Mesenteric fat pad (tissue), 1 donor: ENCODE measurements at places on chromosomes 13 and 19. TPM values are rescaled to one million over a fixed set of nuclear protein-coding genes. Genes with fewer than 3 reads are reported as not detected.

GRCh38 chr13:101612735-101613134, 160.3 kb downstream of the ITGBL1 start:
- DNase-seq = no peak

FCGBP gene
- 108 TPM for total RNA-seq

DNA sequence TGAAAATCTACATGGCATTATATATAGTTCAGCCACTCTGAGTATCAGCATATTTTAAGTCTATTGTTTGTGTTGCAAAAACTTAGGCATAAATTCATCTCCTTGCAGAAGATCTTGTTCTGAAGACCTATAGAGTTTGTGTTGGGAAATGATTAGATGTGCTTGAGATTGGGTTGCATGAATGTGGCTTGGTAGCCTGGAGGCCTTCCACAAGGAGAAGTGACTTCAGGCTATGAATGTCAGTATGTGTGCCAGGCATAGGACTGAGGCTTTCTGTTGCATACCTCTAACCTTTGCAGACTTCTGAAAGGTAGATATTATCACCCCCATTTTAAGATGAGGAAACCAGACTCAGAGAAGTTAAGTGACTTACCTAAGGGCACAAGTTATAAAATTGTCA, 188.6 kb downstream of the OLFM4 start:
- no peak for DNase-seq

GRCh38 chr19:42032431-42032830, 37.6 kb downstream of the GRIK5 start:
- no peak for DNase-seq

TMC4 gene
- 1.6 TPM for total RNA-seq

PCDH17 gene
- total RNA-seq = 1.7 TPM

DNA sequence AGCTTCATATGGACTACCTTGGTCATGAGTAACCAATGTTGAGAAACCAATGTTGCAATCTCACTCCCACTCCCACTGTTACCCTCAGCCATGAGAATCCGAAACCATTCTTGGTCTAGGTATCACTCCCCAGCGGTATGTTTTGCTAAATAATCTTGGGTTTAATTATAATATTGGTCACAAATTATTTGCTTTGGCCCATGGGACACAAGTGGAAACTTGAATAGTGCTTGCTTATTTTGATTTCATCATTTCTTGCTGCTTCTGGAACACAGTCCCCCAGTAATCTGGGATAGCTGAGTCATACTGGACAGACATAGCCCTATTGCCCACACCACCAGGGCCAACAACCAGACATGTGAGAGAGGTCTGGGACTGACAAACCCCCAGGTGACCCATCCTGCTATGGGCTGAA, 171.6 kb upstream of the IPO5 start:
- DNase-seq = no peak

DNA sequence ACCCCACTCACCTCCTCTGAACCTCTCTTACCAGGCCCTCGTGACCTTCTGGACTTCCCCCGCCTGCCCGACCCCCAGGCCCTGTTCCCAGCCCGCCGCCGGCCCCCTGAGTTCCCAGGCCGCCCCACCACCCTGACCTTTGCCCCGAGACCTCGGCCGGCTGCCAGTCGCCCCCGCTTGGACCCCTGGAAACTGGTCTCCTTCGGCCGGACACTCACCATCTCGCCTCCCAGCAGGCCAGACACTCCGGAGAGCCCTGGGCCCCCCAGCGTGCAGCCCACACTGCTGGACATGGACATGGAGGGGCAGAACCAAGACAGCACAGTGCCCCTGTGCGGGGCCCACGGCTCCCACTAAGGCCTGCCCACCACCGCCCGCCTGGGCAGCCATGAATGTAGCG, 3.2 kb downstream of the TTC9B start:
- DNase-seq = no peak

CAPN12 gene
- 1.3 TPM for total RNA-seq

GRCh38 chr13:38537051-38537450, 149.8 kb upstream of the FREM2 start:
- no peak for DNase-seq

ATP8A2 gene
- 0.10 TPM for total RNA-seq

- no peak for DNase-seq
Observed at GRCh38 chr19:38151242-38151641, 72.8 kb downstream of the DPF1 start.

DNA sequence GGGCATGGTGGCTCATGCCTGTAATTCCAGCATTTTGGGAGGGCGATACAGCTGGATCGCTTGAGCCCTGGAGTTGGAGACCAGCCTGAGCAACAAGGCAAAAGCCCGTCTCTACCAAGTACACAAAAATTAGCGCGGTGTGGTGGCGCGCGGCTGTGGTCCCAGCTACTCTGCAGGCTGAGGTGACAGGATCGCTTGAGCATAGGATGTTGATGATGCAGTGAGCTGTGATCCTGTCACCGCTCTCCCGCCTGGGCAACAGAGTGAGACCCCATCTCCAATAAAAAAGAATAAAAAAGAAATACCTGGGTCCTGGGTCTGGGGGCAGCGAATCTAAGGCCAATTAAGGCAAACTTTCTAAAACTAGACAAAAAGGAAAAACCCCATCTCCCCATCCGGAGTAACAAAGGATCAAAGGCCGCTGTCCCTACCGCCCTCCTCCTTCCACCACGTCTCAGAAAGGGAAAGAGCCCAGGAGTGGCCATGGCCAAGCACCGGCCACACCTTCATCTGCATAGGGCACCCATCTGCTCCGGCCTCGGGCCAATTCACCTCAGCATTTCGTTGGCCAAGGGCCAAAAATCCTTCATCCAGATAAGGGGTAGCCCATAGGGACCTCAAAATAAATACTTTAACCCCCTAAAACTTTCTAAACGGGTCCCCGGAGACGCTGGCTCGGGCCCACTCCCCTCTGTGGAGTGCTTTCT, 851 bp downstream of the ZNF320 start:
- DNase-seq = no peak

GRCh38 chr13:58906329-58907007, 1257.3 kb downstream of the DIAPH3 start:
- no peak for DNase-seq

ZNF701 gene
- 11.2 TPM for total RNA-seq

GRCh38 chr19:2661615-2662014, 40.9 kb downstream of the GNG7 start:
- DNase-seq = no peak

- DNase-seq = no peak
Observed at GRCh38 chr13:62910541-62911060, 1495.0 kb upstream of the PCDH20 start.
